Fibroblast of skin of abdomen (primary cell): ENCODE measurements at places on chromosomes 2 and 18.

DNA sequence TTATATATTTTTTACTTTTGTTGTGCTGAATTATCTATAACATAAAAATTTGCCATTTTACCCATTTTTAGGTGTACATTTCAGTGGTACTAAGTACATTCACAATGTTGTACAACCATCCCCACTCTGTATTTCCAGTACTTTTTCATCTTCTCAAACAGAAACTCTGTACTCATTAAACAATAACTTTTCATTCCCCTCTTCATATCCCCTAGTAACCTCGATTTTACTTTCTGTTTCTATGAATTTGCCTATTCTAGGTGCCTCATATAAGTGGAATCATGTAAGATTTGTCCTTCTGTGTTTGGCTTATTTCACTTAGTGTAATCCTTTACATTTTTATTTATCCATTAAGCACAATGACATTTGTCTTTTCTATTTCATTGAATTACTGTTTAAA lies 51.3 kb downstream of the GTF2A1L start:
- DNase-seq = no peak

- DNase-seq = no peak
Measured at GRCh38 chr2:95332036-95332435, 34.9 kb downstream of the KCNIP3 start.

DNA sequence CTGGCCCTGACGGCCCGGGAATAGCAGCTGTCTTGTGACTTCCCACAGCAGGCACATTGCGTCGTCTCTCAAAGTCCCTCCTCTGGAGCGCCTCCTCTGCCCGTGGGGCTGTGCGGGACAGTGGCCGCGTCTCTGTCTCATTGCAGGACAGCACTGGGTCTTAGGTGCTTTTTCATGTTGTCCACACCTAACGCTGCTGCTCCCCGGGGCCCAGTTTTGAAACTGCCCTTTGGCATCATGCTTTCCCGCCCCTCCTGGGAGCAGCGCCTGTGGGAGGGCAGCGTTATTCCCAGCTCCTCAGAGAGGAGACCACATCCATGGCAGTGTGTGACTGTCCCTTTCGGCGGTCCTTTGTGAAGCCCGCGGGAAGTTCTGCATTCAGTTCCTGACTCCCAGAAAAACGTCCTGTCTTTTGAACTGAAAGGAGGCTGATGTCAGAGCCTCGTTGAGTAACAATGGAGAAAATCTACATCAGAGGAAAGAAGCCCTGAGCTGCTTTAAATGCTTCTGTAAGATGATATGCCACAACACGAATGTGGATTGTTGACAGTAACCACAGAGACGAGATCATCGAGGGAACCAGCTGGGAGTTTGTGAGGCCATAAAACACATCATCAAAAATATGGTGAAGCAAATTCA lies 226.0 kb downstream of the FAM210A start:
- peak; percentile 89 for DNase-seq

- DNase-seq = peak; percentile 12
Measured at GRCh38 chr18:7164323-7165004, 46.9 kb upstream of the LAMA1 start.

DNA sequence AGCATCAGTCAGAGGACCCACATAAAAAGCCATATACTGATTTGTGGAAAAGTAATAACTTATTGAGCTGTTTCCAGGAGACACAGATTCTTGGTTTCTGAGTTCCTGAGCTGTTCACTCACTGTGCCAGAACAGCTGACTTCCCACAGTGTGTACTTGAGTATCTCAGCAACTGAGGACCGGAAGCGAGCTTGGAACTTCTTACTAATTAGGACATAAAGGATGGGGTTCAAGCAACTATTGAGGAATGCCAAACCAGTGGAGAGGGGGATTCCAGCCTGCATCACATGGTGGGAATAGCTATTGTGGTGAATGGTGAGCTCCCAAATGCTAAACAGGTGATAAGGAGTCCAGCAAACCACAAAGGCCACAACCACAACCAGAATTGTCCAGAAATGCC lies 16.4 kb downstream of the EEF1B2 start:
- DNase-seq = no peak
